ENCODE measurements at places on chromosomes 16 and 17.

- DNase-seq: no peak
These were observed 46.3 kb upstream of the ICAM2 start for GRCh38 chr17:64066716-64067115.

GRCh38 chr17:73586275-73586832, 57.9 kb downstream of the SDK2 start:
- DNase-seq: no peak

DNA sequence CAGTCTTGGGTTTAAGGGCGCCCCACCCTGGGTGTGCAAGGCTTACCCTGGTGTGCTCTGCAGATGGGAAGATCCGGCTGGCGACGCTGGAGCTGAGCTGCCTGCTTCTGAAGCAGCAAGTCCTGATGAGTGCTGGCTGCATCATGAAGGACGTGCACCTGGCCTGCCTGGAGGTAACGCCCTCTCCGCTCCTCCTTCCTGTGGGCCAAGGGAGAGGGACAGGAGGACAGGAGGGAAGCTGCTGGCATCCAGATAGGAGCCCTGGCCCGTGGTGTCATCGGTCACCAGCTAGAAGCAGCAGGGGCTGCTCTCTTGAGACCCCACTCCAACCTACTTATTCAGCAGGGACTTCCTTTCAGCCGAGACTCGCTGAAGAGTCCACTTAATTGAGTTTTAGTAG, 97.8 kb downstream of the CLEC16A start:
- DNase-seq: no peak

GRCh38 chr17:14737984-14738651, 437.2 kb downstream of the HS3ST3B1 start:
- no peak for DNase-seq

GRCh38 chr16:48603647-48604376, 6.2 kb downstream of the N4BP1 start:
- DNase-seq: no peak

DNA sequence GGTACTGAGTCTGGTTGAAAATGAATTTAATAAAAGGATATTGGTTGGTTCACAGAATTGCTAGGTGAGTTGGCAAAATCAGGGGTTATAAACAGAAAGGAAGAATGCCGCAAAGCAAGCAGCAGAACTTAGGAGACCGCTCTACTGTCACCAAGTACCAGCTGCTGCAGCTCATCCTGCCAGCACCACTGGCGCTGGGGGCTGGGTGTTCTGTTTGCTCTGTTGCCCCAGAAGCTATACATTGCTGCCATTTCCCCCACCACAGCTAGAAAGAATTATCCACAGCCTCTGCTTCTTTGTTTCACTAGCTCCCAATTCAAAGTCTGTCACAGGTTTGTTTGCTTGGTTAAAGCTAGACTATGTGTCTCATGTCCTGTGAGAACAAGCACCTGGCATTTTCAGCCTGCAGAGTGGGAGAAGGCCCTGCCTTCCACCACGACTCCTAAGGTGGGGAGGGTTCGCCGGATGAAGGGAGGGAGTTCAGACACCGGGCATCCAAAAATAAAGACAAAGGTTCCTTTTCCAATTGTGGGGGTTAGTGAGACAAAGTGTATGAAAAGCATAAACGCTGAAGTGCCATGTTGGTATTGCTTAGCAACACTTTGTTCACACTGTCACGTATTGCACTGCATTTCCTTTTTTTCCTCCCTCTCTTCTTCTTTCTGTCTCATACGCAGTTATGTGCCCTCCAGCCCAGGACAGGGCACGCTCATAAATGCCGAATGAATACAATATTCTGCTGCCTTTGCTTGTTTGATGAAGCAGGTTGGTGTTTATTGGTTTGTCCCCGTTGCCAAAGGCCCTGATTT, 9.6 kb upstream of the CPD start:
- DNase-seq: no peak

- DNase-seq: no peak
These were observed 221.8 kb upstream of the CDH5 start for GRCh38 chr16:66144641-66145040.

- no peak for DNase-seq
These were observed 8.4 kb upstream of the SPDYE4 start for GRCh38 chr17:8766731-8767130.

- no peak for DNase-seq
These were observed 162.6 kb downstream of the SDK2 start for GRCh38 chr17:73481676-73482075.

- DNase-seq: no peak
These were observed 5.4 kb downstream of the MYO1C start for GRCh38 chr17:1486802-1487695.

GRCh38 chr17:82900741-82901140, 60.9 kb upstream of the ZNF750 start:
- DNase-seq: no peak

- DNase-seq: no peak
These were observed 2.4 kb upstream of the FOXL1 start for GRCh38 chr16:86575754-86576557.

DNA sequence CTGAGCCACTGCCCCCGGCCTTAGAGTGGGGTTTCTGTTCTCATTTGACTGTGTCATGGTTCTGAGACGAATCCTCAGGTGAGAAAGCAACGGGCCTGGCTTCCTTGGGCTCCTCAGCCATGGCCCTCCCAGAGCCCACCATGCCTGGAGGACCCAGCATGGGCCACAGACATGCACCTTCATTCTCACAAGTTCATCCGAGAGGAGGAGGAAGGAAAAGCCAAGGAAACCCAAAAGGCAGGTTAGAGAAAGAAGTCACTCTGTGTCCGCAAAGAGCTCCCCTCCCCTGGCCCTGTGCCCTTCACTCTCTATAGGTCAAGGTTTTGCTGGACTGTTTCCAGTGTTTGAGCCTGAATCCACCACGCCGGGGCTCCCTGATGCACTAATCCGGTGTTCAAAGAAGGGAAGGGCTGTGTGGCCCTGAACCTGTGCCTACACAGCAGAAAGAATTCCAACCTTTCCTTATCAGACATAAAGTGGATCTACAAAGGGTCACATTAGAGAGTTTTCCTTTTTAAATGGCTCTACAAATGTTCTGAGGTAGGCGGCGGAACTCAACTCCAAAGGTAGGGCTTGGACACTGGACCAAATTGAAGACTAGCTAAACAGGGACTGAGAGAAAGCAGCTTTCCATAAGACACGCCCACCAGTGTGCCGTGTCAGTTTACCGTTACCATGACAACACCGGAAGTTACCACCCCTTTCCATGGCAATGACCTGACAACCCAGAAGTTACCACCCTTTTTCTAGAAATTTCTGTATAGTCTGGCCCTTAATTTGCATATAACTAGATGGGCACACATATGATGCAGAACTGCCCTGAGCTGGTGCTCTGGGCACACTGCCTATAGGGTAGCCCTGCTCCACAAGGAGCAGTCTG, 15.9 kb upstream of the PECAM1 start:
- no peak for DNase-seq

DNA sequence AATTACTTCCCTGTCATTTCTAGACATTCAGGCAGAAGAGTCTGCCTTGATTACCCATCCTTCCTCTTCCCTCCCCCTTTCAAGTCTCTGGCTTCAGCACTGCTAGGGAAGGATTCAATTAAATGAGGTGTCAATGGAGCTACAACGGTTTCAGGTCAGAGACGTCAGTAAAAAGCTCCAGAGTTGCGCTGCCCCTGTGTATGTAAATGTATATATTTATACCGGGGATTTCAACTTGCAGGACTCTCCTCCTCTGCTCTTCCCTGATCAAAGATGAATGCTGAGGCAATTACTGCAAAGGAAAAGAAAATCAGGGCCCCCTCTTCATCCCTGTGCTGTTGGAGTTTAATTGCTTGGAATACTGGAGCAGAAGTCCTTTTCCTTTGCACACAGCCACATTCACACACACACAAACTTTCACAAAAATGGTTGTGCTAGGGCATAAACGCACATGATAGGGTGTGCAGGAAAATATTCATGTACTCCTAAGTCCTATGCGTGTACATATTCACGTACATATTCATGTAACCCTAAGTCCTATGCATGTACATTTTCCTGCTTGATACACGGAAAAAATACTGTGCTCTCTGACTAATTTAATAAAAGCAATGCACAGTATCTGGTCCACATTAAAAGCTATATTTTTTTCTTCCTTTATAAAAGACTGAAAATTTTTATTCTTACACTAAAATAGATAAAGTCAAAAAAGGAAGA, 129.7 kb upstream of the PMFBP1 start:
- DNase-seq: no peak

GRCh38 chr17:1724869-1725641, 551 bp downstream of the WDR81 start:
- no peak for DNase-seq

GRCh38 chr16:66434619-66435430, 7.7 kb downstream of the BEAN1 start:
- DNase-seq: no peak

GRCh38 chr16:67881621-67882161, 3.0 kb upstream of the NRN1L start:
- DNase-seq: no peak

DNA sequence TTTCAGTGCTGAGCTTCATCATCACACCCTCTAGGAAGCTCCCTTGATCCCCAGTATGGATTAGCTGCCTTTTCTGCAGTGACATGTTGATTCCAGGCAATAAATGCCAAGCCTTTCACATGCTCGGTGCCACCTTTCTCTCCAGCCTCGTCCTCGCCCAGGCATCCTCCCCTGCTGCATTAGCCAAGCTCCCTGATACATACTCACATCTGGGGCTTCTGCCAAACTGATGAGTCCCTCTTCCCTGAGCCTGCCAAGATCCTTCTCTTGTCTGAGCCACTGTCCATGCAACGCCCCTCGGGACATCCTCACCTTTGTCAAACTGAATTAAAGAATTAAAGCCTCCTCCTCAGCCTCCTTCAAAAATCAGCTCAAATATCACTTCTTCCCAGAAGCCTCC, 538.5 kb upstream of the CDH11 start:
- DNase-seq: no peak

GRCh38 chr17:57629470-57629869, 115.6 kb downstream of the CCDC182 start:
- no peak for DNase-seq

DNA sequence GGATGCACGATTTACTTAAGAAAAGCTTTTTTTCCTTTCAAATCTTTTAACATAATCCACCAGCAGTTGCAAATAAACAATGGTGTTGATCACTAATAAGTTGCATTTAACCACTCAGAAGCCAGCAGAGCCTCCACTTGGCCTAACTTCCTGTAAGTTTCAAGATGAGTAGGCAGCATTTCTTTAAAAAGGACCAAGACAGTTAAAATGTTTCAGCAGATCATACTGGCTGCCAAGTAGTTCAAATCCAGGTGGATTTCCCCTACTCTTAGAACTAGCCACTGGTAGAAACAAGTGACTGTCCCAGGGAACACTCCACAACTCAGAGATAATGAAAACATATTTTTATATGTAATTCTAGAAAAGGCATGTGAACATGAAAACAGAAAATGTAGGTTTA, 17.0 kb upstream of the RFFL start:
- peak; percentile 9 for DNase-seq

DNA sequence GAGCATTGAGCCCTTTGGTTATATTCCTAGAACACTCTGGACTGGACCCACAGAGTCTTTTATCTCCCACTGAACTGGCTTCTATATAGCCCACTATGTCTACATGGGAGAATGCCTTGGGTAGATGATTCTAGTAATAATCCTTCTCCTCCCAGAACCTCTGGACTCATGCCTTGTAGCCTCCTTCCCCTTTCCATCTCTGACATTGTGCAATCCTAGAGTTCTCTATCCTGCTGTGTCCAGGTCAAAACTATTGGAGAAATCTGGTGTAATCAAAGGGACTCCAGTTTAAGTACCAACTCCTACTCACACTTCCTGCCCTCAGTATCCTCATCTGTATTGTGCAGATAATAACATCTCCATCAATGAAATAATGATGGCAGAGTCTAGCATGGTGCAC, 9.1 kb downstream of the RCVRN start:
- DNase-seq: no peak

DNA sequence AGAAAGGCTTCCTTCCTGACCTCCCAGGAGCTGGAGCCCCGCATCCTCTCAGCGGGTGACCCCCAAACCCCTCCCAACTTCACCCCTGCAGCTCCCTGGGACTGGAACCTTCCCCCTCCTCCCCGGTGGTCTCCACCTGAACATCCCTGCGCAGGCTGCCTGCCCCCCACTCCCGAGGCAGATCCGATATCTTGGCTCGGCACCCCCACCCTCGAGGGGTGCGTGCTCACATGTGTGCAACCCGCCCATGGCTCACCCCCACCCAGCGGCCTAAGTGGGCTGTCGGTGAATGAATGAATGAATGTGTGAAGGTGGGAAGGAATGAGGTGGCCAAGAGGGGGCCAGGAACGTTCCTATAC, 39.7 kb downstream of the SLC7A5 start:
- DNase-seq: no peak

DNA sequence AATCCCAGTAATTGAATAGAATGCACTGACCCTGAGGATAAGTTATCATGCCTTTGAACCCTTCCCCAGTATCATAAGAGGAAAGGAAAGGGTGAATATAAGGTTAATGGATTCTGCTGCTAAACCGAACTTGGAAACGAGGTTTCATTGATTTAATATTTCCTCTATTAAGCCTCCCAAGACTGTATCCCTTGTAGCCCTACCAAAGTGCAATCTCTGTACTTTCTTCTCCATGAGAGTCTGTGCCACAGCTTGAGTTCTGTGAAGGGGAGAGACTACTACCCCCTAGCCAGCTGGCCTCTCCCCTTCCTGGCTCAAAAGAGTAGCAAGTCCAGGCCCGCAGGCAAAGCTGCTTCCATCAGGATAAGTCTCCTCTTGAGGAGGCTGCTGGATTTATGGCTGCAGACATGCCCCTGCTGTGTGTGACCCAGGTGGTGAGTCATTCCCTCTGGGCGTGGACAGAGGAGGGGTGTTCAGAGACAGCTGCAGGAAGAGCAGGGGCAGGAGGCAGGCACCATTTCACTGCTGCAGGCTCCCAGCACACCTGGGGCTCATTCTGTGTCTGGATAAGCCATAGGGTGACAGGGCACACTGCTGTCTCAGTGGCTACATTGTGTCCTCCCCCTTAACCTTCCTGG, 58.4 kb downstream of the TOM1L2 start:
- peak; percentile 0 for DNase-seq

DNA sequence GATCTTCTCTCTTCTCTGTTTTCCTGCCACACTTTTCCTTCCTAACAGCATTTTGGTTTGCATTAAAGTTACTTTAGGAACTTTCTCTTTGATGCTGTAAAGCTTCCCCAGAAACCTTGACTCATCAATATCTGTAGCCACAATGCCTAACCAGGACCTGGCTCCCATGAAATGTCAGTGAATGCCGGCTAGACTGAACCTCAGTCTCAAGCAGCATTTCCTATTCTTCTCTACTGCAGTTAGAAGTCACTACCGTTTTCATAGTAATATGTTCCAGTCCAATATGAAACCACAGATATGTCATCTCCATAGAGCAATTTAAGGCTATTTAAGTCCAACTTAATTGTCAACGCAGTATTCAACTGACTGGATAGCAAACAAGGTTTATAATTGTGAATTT, 28.9 kb downstream of the ITFG1 start:
- DNase-seq: no peak

- DNase-seq: no peak
These were observed 3.1 kb downstream of the SEPTIN1 start for GRCh38 chr16:30379158-30379783.

- no peak for DNase-seq
These were observed 9.2 kb upstream of the TNFRSF13B start for GRCh38 chr17:16980813-16981731.
